ENCODE measurements at places on chromosomes 16 and 17.
A peak's percentile ranks its signal among the peaks of the same experiment; 100 is the strongest.

- no peak for DNase-seq
Measured at GRCh38 chr17:72887917-72888316, 204.6 kb downstream of the SLC39A11 start.

- peak; percentile 40 for DNase-seq
Measured at GRCh38 chr16:56990407-56991286, 1.3 kb downstream of the NLRC5 start.

GRCh38 chr16:53091466-53092211, 36.8 kb downstream of the CHD9 start:
- DNase-seq, result peak; percentile 85

GRCh38 chr17:81890447-81891302, 711 bp downstream of the ALYREF start:
- peak; percentile 62 for DNase-seq

- no peak for DNase-seq
Measured at GRCh38 chr17:67390646-67391361, 13.7 kb downstream of the PITPNC1 start.

GRCh38 chr17:82060614-82061013, 5.0 kb downstream of the DUS1L start:
- DNase-seq, result no peak

GRCh38 chr16:81116285-81116684, 20.1 kb upstream of the GCSH start:
- no peak for DNase-seq

- no peak for DNase-seq
Measured at GRCh38 chr17:66511135-66511534, 208.7 kb downstream of the PRKCA start.

- no peak for DNase-seq
Measured at GRCh38 chr17:9228408-9229159, 207.3 kb downstream of the NTN1 start.

DNA sequence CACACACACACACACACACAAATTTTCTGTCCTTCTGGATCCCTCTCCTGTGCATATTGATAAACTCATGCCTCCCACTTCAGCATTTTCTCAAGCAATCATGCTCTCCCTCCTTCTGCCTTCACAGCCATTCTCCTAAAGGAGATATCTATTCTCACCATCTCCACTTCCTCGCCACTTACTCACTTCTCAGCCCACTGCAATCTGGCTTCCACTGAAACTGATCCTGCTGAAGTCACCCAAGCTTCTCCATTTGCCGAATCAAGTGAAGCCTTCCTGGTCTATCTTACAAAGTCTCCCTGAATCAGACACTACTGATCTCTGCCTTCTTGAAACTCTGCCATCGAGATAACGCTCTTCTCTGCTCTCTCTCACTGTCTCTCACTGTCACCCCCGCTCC, 54.0 kb upstream of the GNAO1 start:
- DNase-seq, result no peak

DNA sequence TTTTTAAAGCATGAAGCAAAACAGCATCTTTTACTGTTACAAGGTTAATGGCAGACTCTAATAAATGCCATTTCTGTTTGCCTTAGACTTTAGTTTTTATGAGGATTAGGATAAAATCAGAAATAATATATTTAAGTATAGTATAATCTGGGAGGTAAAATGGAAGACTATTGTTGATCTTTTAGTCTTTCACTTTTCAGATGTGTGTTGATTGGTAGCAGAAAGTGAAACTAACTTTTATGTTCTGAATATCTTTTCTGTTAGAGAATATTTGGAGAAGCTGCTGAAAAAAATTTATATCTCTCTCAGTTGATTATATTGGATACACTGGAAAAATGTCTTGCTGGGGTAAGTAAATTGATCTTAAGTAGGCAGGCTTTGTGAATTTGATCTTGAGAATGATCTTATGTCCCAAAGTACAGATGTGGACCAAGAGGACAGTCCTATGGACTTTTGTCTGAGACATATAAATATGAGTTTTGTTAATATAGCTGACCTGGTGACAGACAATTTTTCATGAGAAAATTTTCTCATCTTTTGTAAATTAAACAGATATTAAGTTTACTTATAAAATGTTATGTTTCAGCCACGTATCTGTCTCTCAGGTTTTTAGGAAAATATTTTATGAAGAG, 64.1 kb downstream of the NF1 start:
- no peak for DNase-seq

DNA sequence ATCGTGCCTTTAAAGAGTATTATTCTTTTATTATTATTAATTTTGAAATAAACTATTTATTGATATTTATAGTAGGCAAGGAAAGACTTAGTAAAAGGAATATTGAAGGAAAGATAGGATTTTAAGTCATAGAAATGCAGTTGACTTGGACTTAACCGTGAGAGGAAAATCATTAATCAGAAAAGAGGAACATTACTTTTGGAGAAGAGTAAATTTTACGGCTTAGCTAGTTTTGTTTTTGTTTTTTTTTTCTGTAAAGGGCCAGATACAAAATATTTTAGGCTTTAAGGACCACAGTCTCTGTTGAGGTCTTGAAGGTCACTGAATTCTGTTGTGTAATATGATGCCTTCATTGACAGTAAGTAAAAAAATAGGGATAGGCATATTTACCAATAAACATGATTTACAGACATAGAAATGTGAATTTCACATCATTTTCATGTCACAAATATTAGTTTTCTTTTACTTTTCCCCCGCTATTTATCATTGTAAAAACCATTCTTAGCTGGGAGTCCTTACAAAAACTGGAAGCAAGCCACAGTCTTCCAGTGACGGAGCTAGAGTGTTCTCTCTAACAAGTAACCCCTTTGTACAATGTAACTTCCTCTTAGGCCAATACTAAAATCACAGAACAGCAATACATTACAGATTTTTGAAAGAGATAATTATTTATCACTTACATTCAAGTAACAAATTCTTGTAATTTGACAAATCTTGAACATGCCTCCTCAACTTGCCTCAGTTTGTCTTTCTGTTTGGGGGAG, 2.3 kb upstream of the KCNJ16 start:
- no peak for DNase-seq

GRCh38 chr17:17958982-17959381, 13.2 kb downstream of the TOM1L2 start:
- DNase-seq, result no peak

DNA sequence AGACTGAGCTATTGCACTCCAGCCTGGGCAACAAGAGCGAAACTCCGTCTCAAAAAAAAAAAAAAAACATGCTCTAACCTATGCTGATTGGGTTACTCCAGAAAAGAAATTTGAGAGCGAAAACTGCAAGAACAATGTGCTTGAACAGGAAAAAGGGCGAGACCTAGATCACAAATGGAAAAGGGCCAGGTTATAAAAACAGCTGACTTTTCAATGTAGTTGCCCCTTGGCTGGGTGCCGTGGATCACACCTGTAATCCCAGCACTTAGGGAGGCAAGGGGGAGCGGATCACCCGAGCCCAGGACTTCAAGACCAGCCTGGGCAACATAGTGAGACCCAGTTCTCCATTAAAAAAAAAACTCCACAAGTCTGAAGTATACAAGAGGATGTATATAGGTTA, 48.8 kb downstream of the MRM3 start:
- DNase-seq, result no peak

DNA sequence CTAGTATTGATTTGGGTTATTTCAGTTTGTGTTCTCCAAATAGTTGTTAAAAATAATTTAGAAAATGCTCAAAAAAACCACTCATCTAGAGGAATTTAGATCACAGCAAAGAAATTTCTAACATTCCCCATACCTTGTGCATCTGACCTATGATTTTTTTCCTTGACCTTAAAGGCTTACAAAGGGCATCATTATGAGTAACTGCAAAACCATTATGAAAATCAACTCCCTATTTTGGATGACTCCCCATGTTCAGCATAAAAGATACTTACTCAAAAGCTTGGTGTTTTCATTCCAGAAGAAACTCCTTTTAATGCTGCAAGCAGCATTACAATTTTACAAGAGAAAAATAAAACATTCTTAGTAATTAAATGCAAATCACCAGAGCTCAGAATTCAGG, 83.2 kb downstream of the GRIN2A start:
- no peak for DNase-seq

GRCh38 chr16:1494711-1495110, 1.6 kb downstream of the TELO2 start:
- DNase-seq, result peak; percentile 77

DNA sequence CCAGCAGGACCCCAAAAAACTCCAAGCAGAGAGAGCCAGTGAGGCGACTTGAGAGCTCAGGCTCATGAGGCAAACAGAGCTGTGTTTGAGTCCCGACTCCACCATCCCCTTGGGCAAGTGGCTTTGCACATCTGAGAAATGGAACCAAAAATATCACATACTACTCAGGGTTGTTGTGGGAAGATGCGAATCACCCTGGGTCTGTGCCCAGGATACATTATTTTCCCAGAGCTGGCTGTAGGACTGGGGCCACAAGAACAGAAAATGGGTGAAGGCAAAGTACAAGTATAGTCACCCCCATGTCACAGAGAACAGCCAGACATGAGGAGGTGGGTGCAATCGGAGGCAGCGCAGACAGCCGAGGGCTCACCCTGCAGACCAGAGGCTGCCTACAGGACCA, 127.3 kb downstream of the GAS7 start:
- DNase-seq, result peak; percentile 22

- DNase-seq, result no peak
Measured at GRCh38 chr17:79917902-79918484, 78.8 kb upstream of the CBX4 start.

DNA sequence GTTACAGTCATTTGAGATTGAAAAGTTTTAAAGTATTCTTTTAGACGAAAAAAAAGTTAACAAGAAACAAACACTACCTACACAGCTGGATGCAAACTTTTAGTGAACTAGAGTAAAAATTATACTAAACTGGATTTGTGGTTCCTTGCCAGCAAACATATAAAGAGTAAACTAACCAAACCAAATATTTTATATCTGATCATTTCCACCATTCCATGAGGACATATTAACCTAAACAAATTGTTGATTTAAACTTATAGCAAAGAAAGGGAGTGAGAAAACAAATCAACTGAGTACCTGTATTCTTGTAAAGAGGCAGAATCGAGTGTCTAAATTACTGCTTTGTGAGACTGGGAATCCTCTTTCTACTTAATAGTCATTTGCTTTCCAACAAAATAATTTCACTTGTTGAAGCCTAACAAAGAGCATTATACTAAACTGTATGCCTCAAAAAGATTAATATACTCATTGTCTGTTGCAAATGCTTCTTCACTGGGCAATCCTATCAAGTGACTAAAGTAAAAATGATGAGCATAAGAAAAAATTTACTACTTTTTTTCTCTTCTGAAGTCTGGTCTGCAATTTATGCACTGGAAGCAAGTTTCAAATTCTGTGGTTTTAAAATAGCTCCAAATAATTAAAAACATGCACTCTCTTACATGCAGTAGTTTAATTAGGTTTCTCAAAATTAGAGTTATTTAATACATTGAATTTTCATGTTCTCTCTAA, 37.5 kb downstream of the AKAP10 start:
- DNase-seq, result no peak

DNA sequence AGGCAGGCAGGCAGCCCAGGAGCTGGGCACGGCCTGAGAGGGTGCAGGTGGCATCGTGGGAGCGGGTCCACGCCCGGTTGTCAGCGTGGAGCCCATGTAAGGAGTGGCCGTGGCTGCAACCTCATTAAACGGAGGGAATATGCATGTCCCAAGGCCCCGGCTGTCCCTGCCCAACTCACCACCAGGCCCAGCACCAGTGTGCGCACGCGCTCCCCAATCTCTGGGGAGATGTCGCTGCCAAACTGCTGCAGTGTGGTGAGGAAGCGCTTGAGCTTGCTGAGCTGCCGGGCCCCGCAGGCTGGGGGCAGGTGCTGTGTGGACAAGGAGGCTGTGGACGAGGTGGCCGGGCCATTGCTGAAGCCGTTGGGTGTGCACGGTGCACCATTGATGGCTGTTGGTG, 25.6 kb upstream of the PABPN1L start:
- DNase-seq, result no peak

- no peak for DNase-seq
Measured at GRCh38 chr17:44187131-44187899, 543 bp downstream of the TMUB2 start.

GRCh38 chr17:37696366-37696765, 48.5 kb downstream of the HNF1B start:
- peak; percentile 14 for DNase-seq

GRCh38 chr16:11291091-11291703, 10.1 kb upstream of the PRM1 start:
- no peak for DNase-seq

DNA sequence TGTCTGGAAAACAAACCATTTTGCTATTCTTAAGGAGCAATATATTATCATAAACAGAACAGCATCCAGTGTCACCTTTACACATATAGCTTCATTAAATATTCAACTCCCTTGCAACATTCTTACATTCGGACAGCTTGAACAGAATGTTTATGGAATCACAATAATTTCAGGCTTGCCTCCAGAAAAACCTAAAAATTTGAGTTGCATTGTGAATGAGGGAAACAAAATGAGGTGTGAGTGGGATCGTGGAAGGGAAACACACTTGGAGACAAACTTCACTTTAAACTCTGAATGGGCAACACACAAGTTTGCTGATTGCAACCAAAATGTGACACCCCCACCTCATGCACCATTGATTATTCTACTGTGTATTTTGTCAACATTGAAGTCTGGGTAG, 51.4 kb downstream of the TBC1D26 start:
- no peak for DNase-seq

- DNase-seq, result no peak
Measured at GRCh38 chr17:74903034-74903433, 9.6 kb upstream of the FADS6 start.

DNA sequence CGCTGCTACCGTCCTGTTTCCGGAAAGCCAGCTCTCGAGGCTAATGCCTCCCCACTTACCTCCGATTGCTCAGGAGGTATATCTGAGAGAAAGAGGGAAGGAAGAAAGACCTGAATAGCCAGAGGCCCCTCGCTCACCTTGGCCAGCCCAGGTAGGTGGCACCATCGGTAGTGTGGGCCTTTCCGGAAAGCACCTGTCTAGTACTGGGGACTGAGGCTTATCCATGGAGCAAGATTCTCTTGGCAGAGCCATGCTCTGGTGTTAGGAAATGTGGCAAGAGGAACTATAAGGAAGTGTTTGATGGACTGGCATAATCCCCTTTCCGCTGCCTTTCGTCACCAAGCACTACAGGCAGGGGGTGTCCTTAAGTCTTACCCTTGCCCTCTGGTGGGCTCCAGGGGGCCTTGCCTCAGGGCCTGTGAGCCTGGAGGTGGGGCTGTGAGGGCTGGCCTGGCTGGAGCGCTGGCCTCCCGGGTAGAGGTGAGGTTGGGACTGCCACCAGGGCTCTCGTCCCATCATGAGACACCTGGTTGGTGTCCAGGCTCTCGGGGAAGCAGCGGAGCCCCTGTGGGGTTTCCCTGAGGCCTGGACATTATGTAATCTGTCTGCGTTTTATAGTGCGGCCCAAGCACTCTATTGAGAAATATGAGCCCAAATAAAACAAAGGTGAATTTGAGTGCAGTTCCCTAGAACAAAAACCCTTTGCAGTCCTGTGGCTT, 2.9 kb downstream of the CMIP start:
- no peak for DNase-seq

DNA sequence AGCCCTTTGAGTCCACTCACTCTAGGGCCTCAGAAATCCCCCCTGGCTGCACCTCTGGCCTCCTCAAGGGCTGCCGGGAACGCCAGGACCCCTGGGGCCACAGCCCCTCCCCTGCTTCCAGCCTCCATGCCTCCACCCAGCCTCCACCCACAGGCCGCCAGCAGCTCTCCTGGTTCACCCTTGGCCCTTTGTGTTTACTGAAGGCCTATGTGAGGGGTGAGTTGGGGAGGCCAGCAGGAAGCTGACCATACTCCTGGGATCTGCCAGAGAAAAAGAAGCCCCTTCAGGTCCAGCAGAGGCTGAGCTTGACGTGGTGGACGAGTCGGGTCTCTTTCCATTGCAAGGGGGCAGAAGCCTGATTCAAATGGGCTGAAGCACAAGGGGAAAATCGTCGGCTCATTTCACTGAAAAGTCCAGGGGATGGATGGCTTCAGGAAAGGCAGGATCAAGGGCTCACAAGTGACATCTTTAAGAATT, 18.3 kb upstream of the ATP2A3 start:
- DNase-seq, result no peak
